Kidney (tissue), 22 donors: ENCODE measurements at places on chromosomes 7 and 10. TPM values are rescaled to one million over a fixed set of nuclear protein-coding genes. Genes with fewer than 3 reads are reported as not detected.
A peak's percentile ranks its signal among the peaks of the same experiment; 100 is the strongest.

The SHLD2 gene
- total RNA-seq: 36.9 TPM

The PTPRN2 gene
- total RNA-seq: 4.8 TPM

The DGKI gene
- total RNA-seq: 1.3 TPM

The ZDHHC4 gene
- 62.4 TPM for total RNA-seq

The ANXA8L1 gene
- not detected for total RNA-seq

The PNLIPRP3 gene
- total RNA-seq: not detected

The MMD2 gene
- total RNA-seq: not detected

The ITPRID1 gene
- total RNA-seq: not detected

The FGFR2 gene
- 59.4 TPM for total RNA-seq

The WIPF3 gene
- 4.5 TPM for total RNA-seq

DNA sequence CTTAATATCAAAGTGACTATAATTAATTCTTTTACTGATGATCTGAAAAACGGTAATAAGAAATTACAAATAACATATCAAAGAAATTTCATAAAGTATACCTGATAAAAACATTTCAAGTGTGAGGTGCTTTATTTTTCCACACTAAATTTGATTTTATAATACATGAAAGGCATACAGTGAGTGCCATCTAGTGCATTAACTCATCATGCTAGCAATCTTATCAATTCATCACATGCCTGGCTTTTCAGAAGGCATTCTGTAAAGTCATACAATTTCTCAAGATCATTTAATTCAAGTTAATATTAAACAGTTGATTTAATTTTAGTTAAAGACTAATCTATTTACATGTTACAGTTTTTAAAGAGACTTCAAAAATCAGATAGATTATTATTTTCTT is 1020.9 kb downstream of the GATA3 start:
- H3K36me3 ChIP-seq: no peaks in the 10 kb centered on the region
- no peak overlapping the region for H3K27ac ChIP-seq
- DNase-seq: no peak
- H3K4me1 ChIP-seq: no peaks in the 10 kb centered on the region

- H3K27ac ChIP-seq: peak overlapping the region; percentile 55
- no peaks in the 10 kb centered on the region for H3K27me3 ChIP-seq
- peaks cover 5% of the 10 kb centered on the region for H3K36me3 ChIP-seq
- H3K4me1 ChIP-seq: peaks cover 43% of the 10 kb centered on the region
- peak; percentile 68 for DNase-seq
These were observed 3.1 kb upstream of the HOXA4 start for GRCh38 chr7:27133409-27134231.

GRCh38 chr7:127897704-127898454 is 133.4 kb downstream of the LRRC4 start:
- H3K27me3 ChIP-seq: no peaks in the 10 kb centered on the region
- DNase-seq: no peak
- H3K4me3 ChIP-seq: no peak overlapping the region
- no peaks in the 10 kb centered on the region for H3K36me3 ChIP-seq
- no peaks in the 10 kb centered on the region for H3K4me1 ChIP-seq

DNA sequence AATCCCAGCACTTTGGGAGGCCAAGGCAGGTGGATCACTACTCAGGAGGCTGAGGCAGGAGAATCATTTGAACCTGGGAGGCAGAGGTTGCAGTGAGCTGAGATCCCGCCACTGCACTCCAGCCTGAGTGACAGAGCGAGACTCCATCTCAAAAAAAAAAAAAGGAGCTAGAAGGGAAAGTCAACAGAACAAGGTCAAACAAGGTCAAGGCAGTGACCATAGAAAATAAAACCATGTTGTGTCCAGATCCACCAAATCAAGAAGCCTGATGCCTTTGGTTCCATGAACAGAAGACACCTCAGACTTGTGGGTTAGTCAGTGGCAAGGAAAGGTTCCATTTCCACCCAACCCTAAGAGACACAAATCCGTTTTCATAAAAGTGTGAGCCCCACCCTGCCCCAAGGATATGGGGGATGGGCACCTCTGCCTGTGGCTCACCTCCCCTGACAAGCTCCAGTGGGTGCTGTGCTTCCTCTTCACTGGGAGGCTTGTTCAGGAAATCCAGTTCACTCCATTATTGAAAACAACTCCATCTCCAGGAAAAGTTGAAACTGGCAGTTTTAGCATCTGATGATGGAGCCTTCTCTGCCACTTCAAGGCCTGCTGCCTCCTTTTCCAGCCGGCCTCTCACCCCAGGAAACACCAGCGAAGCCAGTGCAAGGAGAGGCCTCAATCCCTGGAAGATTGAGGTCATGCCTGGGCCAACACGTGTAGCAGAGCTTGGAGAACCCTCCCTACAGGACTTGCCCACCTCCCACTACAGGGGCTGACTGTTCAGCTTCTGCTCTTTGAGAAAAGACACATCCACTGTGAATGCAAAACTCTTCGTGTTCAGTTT is 152.9 kb downstream of the NRF1 start:
- no peak overlapping the region for H3K27ac ChIP-seq
- no peak overlapping the region for H3K4me3 ChIP-seq
- no peaks in the 10 kb centered on the region for H3K4me1 ChIP-seq

DNA sequence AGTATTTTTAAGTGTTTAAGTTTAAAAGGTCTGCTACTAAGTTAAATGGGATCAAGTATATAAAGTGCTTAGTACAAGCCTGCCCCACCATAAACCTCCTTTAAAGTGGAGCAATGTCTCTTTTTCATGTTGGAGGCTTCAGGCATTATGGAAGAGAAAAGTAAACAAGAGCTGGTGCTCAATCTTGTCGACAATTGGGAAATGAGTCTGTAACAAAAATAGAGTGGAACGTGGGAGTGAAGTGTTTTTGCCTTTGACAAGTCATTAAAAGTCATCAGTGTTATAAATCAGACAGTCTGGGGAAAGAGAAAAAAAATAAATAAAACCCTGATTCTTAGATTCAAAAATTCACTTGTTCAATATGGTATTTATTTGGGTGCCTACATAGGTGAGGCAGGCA is 44.7 kb downstream of the DNAJC12 start:
- H3K4me3 ChIP-seq: no peak overlapping the region
- H3K36me3 ChIP-seq: no peaks in the 10 kb centered on the region
- H3K27ac ChIP-seq: no peak overlapping the region
- peak; percentile 91 for DNase-seq
- no peaks in the 10 kb centered on the region for H3K27me3 ChIP-seq

GRCh38 chr10:59008452-59008851 is 168.0 kb upstream of the PHYHIPL start:
- DNase-seq: no peak
- H3K4me1 ChIP-seq: peaks cover 11% of the 10 kb centered on the region
- no peaks in the 10 kb centered on the region for H3K36me3 ChIP-seq
- H3K4me3 ChIP-seq: no peak overlapping the region

DNA sequence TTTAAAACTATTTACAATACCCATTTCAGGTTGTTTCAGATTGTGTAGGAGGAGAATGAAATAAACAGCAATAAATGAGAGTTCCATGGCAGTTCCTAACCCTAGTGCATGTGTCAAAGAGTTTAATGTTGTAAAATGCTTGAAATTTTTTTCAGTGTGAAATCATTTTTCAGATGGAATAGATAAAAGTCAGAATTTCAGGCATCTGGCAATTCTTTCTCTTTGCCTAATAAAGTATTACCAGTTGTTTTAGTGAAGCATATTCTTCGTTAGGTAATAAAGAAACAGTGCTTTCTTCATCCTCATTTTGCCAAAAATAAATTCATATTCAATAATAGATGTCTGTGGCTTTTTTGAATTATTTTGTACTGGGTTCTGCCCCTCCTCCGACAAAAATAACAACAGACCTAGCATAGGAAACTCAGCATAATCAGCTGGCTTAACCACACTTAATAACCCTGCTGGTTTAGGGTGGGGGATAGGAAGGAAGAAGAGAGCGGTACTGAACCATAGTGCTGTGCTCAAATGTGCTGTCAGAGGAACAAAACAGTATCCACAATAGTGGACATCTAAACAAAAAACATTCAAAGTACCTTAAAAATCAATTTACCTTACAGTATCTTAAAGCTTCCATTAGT is 39.1 kb downstream of the MINDY3 start:
- DNase-seq: no peak
- H3K27ac ChIP-seq: no peak overlapping the region
- H3K27me3 ChIP-seq: no peaks in the 10 kb centered on the region

GRCh38 chr10:62266611-62267010 is 2.0 kb downstream of the RTKN2 start:
- no peaks in the 10 kb centered on the region for H3K36me3 ChIP-seq
- H3K27me3 ChIP-seq: no peaks in the 10 kb centered on the region
- H3K4me3 ChIP-seq: no peak overlapping the region
- no peak for DNase-seq

DNA sequence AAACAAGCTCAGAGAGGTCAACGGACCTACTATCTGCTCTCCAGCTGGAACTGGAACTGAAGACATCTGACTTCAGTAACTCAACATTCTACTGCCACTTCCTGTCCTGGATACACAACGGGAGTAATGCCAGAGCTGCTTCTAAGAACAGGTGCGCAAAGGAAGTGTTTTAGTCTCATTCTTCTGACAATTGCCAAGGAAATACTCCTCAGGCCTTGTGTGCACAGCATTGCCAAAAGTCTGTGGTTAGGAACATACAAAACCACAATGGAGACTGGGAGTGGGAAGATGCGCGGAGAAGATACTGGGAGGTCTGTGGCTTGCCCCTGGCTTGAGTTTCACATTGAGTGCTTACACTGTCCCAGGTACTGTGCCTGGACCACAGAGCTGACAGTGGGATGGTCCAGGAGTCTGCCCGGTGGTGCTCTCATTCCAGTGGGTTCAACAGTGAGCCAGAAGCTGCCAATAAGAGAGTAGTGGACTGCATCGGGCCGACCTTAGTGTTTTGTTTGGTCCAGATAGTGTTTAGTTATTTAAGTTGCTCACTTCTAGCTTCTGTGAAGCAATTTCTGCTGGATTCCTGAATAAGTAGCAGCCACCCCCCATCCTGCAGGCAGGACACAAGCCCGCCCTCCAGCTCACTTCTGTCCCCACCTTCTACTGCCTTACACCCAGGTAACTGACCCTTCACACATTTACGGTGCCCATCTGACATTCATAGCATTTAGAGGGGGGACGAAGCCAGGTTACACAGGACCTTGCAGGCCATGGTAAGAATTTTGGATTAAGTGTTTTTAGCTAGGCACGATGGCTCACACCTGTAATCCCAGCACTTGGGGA is 10.3 kb downstream of the TBL2 start:
- H3K27me3 ChIP-seq: no peaks in the 10 kb centered on the region
- DNase-seq: no peak
- H3K4me3 ChIP-seq: no peak overlapping the region
- H3K36me3 ChIP-seq: peaks cover 22% of the 10 kb centered on the region
- H3K27ac ChIP-seq: no peak overlapping the region

GRCh38 chr10:129966889-129967578 is 3.0 kb upstream of the EBF3 start:
- no peaks in the 10 kb centered on the region for H3K4me1 ChIP-seq
- no peak for DNase-seq
- peaks cover 59% of the 10 kb centered on the region for H3K27me3 ChIP-seq
- H3K36me3 ChIP-seq: no peaks in the 10 kb centered on the region
- no peak overlapping the region for H3K4me3 ChIP-seq

DNA sequence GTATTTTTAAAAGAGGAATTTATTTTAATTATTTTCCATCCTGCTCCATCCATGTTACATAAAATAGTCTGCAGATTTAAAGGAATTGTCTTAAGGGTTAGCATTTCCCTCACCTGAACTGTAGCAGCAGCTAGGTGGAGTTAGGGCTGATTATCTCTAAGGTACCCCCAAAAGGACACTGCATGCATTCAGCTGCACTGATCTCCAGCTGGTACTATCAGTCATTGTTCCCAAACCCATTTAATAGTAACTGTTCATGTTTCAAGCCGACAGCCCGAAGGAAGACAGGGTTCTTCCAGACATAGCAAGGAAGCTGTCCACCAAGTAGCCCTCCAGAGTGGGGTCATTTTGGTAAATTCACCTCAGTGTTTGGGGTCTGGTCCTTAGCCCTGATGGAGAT is 48.7 kb downstream of the FAM171A1 start:
- no peaks in the 10 kb centered on the region for H3K27me3 ChIP-seq
- no peak overlapping the region for H3K27ac ChIP-seq
- no peak overlapping the region for H3K4me3 ChIP-seq
- H3K36me3 ChIP-seq: no peaks in the 10 kb centered on the region
- no peak for DNase-seq
- peaks cover 13% of the 10 kb centered on the region for H3K4me1 ChIP-seq

DNA sequence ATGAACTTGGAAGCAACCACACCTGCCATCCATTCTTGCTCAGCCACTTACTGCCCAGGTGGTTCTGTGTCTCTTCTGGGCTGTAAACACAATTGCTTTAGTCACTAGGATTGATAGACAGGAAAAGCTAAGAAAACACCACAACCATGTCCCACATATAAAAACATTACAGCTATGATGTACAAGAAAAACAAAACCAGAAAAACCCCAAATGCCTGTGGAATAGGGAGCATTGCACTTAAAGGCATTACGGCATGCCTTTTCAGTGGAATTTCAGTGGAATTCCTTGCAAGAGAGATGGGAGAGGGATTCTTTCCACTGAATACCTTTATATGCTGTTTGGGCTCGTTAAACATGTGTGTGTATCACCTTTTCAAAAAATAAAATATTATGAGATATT is 44.2 kb upstream of the GPR26 start:
- H3K4me1 ChIP-seq: no peaks in the 10 kb centered on the region
- no peak overlapping the region for H3K27ac ChIP-seq
- DNase-seq: no peak
- H3K36me3 ChIP-seq: no peaks in the 10 kb centered on the region
- H3K27me3 ChIP-seq: no peaks in the 10 kb centered on the region

- peak; percentile 29 for DNase-seq
- H3K36me3 ChIP-seq: no peaks in the 10 kb centered on the region
- H3K4me1 ChIP-seq: no peaks in the 10 kb centered on the region
- H3K27ac ChIP-seq: no peak overlapping the region
These were observed 200.3 kb downstream of the DNAJB6 start for GRCh38 chr7:157537056-157537455.

DNA sequence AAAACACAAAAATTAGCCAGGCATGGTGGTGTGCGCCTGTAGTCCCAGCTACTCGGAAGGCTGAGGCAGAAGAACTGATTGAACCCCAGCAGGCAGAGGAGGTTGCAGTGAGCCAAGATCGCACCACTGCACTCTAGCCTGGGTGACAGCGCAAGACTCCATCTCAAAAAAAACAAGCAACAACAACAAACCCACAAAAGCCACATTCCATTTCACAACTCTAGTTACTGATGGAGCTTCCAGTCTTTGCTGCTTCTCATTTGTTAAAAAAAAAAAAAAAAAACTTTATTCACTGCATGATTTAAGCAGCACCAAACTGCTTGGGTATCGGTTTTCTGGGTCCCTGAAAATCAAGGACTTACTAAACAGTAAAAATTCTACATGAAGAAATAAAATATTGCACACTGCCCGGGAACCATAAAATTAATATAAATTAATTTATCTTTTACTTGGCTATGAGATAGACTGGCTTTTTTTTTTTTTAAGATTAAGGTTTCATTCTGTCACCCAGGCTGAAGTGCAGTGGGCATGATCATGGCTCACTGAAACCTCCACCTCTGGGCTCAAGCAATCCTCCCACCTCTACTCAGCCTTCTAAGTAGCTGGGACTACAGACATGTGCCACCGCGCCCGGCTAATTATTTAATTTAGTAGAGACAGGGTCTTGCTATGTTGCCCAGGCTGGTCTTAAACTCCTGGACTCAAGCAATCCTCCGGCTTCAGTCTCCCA is 42.0 kb downstream of the SRPK2 start:
- H3K4me3 ChIP-seq: no peak overlapping the region
- no peaks in the 10 kb centered on the region for H3K4me1 ChIP-seq
- no peak for DNase-seq
